ENCODE measurements at places on chromosomes 12 and 14.

GRCh38 chr12:103647267-103647666 lies 60.2 kb downstream of the STAB2 start:
- peak; percentile 48 for DNase-seq

GRCh38 chr12:57816001-57816854 lies 2.3 kb downstream of the AVIL start:
- DNase-seq = no peak

DNA sequence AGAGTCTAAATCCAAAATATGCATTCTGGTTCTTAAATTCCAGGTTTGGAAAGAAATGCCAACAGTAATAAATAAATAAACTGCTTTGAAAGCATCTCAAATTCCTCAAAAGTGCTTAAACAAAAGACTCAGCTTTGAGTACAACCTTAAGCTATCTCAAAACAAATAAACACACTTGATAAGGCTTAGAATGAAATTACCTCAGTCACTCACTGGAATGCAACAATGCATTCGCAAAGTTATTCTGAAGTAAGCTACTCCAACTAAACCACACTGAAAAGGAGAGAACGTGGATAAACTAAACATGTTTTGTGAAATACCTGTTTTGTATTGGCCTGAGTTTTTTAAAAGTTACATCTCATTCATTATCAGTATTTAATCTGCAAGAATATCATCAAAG lies 1.2 kb downstream of the SPTSSA start:
- peak; percentile 35 for DNase-seq

GRCh38 chr12:126469211-126469610 lies 1404.0 kb downstream of the AACS start:
- DNase-seq = no peak

GRCh38 chr14:90424686-90425372 lies 28.0 kb downstream of the CALM1 start:
- DNase-seq = no peak

Data from NCI-H226 (cell line).